T-helper 17 cell (primary cell): ENCODE measurements at places on chromosomes 13 and 19.

DNA sequence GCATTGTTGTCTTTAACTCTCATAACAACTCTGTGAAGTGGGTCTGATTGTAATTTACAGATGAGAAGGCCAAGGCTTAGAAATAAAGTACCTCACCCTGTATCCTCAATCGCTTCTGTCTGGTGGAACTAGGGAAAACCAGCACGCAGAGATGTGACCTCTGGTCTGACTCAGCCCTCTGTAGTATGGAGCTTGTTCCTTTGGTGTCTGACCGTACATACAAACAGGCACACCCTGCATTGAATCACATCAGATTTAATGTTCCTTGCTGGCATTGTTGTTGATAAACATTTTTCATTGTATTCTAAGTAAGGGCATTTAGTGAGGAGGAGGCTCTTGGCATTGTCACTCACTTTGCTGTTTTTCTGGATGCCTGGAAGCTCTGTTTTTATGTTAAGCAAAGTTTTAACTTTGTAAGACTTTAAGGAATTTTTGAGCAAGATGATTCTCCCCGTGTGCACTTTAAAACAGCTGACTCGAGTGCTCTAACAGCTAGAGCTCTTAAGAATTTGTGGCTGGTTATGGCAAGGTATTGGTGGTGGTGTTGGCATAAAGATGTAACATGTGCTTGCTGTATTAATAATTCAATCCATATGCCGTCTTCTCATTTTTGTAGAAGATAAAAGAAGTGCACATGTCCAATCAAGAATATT, 89.0 kb upstream of the SPATA13 start:
- peaks cover 4% of the 10 kb centered on the region for H3K4me1 ChIP-seq
- H3K27ac ChIP-seq, result no peak overlapping the region
- H3K27me3 ChIP-seq, result peaks cover 27% of the 10 kb centered on the region
- no peaks in the 10 kb centered on the region for H3K36me3 ChIP-seq
- H3K4me3 ChIP-seq, result no peak overlapping the region
- no peak for DNase-seq

- no peaks in the 10 kb centered on the region for H3K27me3 ChIP-seq
- H3K27ac ChIP-seq, result no peak overlapping the region
- H3K36me3 ChIP-seq, result no peaks in the 10 kb centered on the region
- DNase-seq, result no peak
Observed at GRCh38 chr19:4802711-4803110, 11.2 kb downstream of the FEM1A start.

- H3K27ac ChIP-seq, result peak overlapping the region; percentile 37
- no peak for DNase-seq
- H3K4me1 ChIP-seq, result peaks cover 22% of the 10 kb centered on the region
- peak overlapping the region; percentile 67 for H3K4me3 ChIP-seq
Observed at GRCh38 chr19:6891761-6892385, 4.5 kb downstream of the ADGRE1 start.

GRCh38 chr19:42563352-42564210, 31.1 kb downstream of the CEACAM8 start:
- peaks cover 9% of the 10 kb centered on the region for H3K4me1 ChIP-seq
- no peak for DNase-seq
- no peak overlapping the region for H3K27ac ChIP-seq

GRCh38 chr13:100530671-100531213, 57.8 kb downstream of the GGACT start:
- H3K4me3 ChIP-seq, result no peak overlapping the region
- peaks cover 2% of the 10 kb centered on the region for H3K4me1 ChIP-seq
- peak overlapping the region; percentile 60 for H3K27ac ChIP-seq
- H3K27me3 ChIP-seq, result no peaks in the 10 kb centered on the region

GRCh38 chr13:28046981-28047380, 53.4 kb downstream of the FLT3 start:
- no peak overlapping the region for H3K27ac ChIP-seq
- no peak overlapping the region for H3K4me3 ChIP-seq
- peaks cover 10% of the 10 kb centered on the region for H3K27me3 ChIP-seq
- no peak for DNase-seq
- H3K4me1 ChIP-seq, result peaks cover 4% of the 10 kb centered on the region

DNA sequence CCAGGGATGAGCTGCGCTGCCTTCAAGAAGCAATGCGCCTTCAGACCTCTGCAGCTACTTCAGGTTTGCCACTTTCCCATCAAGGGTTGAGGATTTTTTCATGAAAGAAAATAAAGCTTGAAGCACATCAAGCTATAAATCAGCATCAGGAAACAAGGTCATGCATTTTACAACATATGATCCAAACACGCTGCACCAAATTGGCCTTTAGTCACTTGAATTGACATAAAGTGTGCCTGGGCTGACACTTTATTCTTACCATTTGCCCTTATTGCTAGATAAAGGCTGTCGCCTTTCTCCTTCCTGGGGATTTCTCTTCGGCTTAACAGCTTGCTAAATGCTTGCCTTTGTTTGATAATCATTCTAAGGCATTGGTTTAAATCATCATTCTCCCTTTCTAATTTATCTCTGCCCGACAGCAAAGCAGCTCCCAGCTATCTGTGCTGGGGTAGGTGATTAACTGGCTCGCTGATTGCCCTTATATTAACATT, 87.7 kb downstream of the LHFPL6 start:
- H3K27ac ChIP-seq, result no peak overlapping the region
- no peak overlapping the region for H3K4me3 ChIP-seq
- peaks cover 4% of the 10 kb centered on the region for H3K36me3 ChIP-seq
- H3K4me1 ChIP-seq, result no peaks in the 10 kb centered on the region

- DNase-seq, result no peak
- H3K4me1 ChIP-seq, result no peaks in the 10 kb centered on the region
- H3K27me3 ChIP-seq, result no peaks in the 10 kb centered on the region
- H3K4me3 ChIP-seq, result no peak overlapping the region
- no peaks in the 10 kb centered on the region for H3K36me3 ChIP-seq
Observed at GRCh38 chr13:34208336-34208735, 390.4 kb downstream of the RFC3 start.

- peaks cover 57% of the 10 kb centered on the region for H3K27me3 ChIP-seq
- H3K4me1 ChIP-seq, result no peaks in the 10 kb centered on the region
- no peak overlapping the region for H3K4me3 ChIP-seq
- no peaks in the 10 kb centered on the region for H3K36me3 ChIP-seq
Observed at GRCh38 chr13:110331362-110331761, 24.3 kb downstream of the COL4A2 start.

- H3K4me1 ChIP-seq, result no peaks in the 10 kb centered on the region
- DNase-seq, result no peak
- peaks cover 7% of the 10 kb centered on the region for H3K27me3 ChIP-seq
- H3K4me3 ChIP-seq, result no peak overlapping the region
- no peak overlapping the region for H3K27ac ChIP-seq
Observed at GRCh38 chr13:111519490-111520170, 199.2 kb downstream of the TEX29 start.

DNA sequence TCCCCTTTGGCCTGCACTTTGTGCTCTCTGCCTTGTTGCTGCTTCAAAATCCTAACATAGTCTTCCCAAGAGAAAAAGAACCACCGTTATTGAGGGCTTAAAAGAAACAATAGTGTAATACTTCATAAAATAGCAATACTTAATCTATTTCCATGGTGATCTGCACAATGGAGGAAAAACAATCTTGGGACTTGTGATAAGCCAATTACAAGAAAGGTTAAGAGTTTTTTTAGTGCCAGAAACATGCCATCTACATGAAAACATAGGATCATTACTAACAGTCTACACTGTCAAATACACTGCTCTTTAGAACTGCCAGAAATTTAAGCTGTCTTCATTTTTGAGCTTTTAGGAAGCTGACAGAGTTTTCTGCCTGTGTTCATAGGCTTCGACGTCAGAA, 54.1 kb upstream of the MAB21L1 start:
- no peak for DNase-seq
- no peaks in the 10 kb centered on the region for H3K36me3 ChIP-seq
- H3K27me3 ChIP-seq, result no peaks in the 10 kb centered on the region
- H3K4me3 ChIP-seq, result no peak overlapping the region

GRCh38 chr13:104766319-104766718, 1700.1 kb upstream of the SLC10A2 start:
- no peak for DNase-seq
- no peaks in the 10 kb centered on the region for H3K4me1 ChIP-seq
- no peak overlapping the region for H3K4me3 ChIP-seq
- H3K27me3 ChIP-seq, result peaks cover 9% of the 10 kb centered on the region
